Endothelial cell of umbilical vein (primary cell): ENCODE measurements at places on chromosomes 2 and 18. TPM values are rescaled to one million over a fixed set of nuclear protein-coding genes. Genes with fewer than 3 reads are reported as not detected.

Gene NYAP2
- polyA plus RNA-seq = not detected in 2 replicates

Gene PFN4
- 0.23 and 0.27 TPM in 2 replicates for polyA plus RNA-seq

Gene ZEB2
- 14.3 and 17.9 TPM in 2 replicates for polyA plus RNA-seq

Gene RUFY4
- polyA plus RNA-seq = not detected in 2 replicates

Gene REG1B
- not detected in 2 replicates for polyA plus RNA-seq

Gene SPC25
- 9.9 and 10.1 TPM in 2 replicates for polyA plus RNA-seq

Gene GALNT14
- polyA plus RNA-seq = 0.04 and 0.29 TPM in 2 replicates

Gene HOXD4
- 7.6 TPM in 2 replicates for polyA plus RNA-seq

Gene CAPN14
- 0.01 and 0.03 TPM in 2 replicates for polyA plus RNA-seq

Gene SRSF7
- 118 and 165 TPM in 2 replicates for polyA plus RNA-seq

Gene HOXD13
- not detected in 2 replicates for polyA plus RNA-seq

Gene AKAIN1
- not detected in 2 replicates for polyA plus RNA-seq

Gene APOB
- polyA plus RNA-seq = 0.06 and 0.07 TPM in 2 replicates

GRCh38 chr18:49212819-49213218 lies 247.6 kb downstream of the DYM start:
- DNase-seq = no peak

GRCh38 chr2:182761903-182762302 lies 45.8 kb downstream of the DNAJC10 start:
- DNase-seq = peak; percentile 39

DNA sequence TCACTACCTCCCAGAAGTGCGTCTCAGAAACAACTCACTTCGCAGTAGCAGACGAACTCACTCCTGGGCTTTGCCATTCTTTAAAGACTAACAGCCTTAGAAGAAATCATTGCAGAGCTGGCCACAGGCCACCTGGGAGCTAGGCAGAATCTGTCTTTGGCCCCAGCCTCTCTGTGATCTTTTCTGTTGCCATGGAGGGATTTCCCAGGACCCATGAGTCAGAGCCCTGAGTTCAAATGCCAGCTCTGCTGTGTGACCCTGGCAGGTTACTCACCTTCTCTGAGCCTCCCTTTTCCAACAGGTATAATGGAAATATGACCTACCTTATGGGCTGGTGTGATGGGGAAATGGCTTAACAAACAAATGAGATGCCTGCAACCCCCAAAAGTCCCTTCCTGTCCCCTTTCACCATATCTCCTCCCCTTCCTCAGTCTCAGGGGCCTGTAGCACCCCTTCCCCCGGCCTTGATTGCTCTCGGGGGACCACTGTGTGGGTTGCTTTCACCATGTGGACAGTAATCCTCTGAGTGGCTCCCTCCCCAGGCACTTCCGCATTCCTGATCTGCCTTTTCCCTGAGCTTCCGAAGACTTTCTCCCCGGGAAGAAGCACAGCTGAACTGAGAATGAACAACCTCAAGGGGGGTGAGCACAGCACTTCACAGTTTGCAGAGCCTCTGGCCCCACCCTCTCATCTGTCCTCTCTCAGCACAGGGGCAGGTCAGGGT lies 34.0 kb upstream of the SLC66A3 start:
- no peak for DNase-seq

DNA sequence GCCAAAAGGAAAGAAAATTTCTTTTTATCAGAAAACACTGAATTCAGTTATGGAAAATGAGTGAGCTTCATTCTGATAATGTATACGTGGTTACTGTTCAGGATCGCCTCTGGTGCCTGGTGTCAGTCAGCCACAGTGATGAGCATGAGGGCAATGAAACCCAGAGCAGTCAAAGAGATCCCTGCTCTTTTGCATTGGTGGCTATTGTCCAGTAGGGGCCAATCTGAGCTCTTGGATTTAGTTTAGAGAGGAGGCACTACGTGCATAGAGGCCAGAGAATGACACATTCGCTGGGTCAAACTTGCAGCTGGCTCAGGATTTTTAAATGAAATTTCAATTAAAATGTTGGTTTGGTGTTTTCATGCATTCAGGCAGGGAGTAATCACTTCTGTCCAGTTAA lies 522.9 kb downstream of the TMEM182 start:
- DNase-seq = no peak

DNA sequence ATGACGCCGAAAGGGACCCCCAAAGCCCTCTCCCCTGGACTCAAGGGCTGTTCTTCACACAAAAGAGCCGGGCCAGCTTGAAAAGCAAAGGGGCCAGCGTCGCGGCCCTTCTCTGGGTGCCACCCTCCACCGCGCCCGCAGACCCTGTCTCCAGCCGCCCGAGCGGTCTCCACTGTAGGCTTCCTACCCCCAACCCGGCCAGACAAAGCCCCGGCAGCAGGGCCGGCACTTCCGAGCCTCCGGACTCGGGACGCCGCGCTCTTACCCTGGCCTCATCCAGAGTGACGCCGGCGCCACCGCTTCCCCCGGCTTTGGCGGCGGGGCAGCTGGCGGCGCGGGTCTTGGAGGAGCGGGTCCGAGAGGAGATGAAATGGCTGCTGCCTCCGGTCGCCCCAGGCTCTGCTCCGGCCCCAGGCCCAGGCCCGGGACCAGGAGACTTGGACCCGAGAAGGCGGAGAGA lies 603 bp downstream of the ATAD2B start:
- DNase-seq = no peak

DNA sequence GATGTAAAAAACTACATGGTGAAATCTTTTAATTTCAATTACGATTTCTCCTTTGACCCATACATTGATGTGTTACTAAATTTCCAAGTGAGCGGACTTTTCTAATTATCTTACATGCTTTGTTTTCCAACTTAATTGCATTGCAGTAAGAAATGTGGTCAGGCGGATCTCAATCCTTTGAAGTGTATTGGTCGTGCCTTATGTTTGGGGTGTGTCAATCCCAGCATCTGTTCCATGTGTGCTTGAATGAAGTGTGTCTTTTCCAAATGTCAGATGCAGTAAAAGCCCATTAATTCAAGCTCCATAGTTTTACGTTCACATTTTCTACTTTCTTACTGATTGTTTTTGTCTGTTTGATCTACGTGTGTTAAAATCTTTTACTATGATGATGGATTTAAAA lies 113.1 kb downstream of the UXS1 start:
- DNase-seq = no peak

- DNase-seq = no peak
Measured at GRCh38 chr2:112614201-112614840, 29.9 kb downstream of the CHCHD5 start.

GRCh38 chr2:109710505-109711229 lies 83.4 kb upstream of the RGPD5 start:
- no peak for DNase-seq

- no peak for DNase-seq
Measured at GRCh38 chr2:148300544-148300943, 279.7 kb downstream of the MBD5 start.

DNA sequence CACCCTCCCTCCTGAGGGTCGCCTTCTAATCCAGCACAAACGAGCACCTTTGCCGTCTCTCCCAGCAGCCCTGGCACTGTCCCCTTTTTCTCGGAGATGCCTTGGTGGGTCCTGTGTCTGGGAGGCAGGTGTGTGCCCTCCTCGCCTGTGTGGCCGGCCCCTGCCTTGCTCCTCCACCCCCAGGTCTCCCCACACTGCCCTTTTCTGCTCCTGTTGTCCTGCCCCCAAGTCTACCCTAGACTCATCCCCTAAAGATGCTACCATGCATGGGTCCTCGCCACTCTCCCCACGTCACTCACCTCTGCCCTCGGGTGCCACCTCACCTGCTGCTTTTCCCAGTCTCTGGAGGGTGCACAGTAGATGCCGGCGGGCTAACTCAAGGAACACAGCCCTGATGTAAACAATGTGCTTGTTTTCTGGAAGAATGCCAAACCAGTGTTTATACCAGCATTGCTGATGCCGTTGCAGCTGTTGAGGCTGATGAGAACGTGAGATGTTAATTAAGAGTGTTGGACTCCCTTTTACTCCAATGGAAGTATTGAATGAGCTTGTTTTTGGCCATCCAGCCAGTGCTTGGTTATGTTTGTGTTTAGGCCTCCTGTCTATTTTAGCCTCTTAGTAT lies 223.1 kb downstream of the AGAP1 start:
- DNase-seq = peak; percentile 11

GRCh38 chr2:197248623-197249022 lies 62.0 kb downstream of the ANKRD44 start:
- DNase-seq = no peak

GRCh38 chr2:181988154-181988924 lies 2.7 kb downstream of the PPP1R1C start:
- no peak for DNase-seq

GRCh38 chr18:13545514-13545913 lies 180.8 kb downstream of the FAM210A start:
- DNase-seq = no peak

- DNase-seq = no peak
Measured at GRCh38 chr2:5021136-5021535, 671.0 kb upstream of the SOX11 start.

DNA sequence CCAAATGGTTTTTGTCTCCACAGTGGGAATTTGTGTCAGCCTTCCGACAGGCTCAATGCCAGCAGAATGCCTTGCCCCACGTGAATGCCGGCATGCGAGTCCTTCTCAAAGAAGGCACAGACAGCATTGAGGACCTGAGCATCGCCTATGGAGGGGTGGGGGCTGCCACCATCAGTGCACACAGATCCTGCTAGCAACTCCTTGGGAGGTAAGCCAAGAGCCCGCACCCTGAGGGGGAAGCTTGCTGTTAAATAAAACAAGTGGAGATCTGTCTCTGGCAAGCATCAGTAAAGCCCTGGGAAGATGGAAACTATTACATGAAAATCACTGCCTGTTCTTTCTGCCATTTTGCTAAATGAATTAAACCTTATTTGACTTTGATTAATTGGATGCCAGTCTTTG lies 67.5 kb upstream of the BZW1 start:
- DNase-seq = no peak

- DNase-seq = no peak
Measured at GRCh38 chr2:240917009-240917683, 11.0 kb downstream of the CROCC2 start.

GRCh38 chr2:9256570-9257043 lies 50.0 kb downstream of the ASAP2 start:
- peak; percentile 58 for DNase-seq

GRCh38 chr2:66957198-66957597 lies 439.9 kb upstream of the ETAA1 start:
- DNase-seq = no peak

GRCh38 chr2:240259201-240259923 lies 118.9 kb upstream of the OTOS start:
- DNase-seq = no peak

DNA sequence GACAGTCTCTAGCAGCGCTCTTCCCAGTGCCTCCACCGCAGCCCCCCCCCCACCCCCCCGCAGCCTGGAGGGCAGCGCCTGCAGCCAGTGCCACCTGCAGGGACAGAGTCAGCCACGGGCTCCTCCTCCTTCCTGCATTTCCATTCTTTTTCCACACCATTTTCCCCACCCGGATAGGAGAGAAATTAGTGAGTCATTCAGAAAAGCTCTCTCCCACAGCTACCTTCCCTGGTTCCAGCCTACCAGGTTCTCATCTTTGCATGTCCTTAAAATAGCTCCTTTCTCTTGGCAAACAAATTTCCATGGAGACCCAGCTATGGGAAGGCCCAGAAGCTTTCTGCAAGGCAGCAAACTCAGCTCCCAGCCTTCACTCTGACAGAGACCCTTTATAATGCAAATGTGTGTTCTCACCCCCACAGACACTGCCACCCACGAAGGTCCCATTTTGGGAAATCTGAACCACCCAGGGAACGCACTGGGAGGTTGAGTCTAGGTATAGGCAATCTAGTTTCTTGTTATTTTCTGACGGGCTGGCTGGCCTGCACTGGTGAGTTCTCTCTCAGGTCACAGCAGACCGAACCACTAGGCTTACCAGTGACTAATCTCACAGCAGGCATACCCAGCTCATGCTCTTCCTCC lies 41.8 kb upstream of the ATG16L1 start:
- peak; percentile 73 for DNase-seq
